ENCODE measurements at places on chromosomes 2 and 18.
A peak's percentile ranks its signal among the peaks of the same experiment; 100 is the strongest.

DNA sequence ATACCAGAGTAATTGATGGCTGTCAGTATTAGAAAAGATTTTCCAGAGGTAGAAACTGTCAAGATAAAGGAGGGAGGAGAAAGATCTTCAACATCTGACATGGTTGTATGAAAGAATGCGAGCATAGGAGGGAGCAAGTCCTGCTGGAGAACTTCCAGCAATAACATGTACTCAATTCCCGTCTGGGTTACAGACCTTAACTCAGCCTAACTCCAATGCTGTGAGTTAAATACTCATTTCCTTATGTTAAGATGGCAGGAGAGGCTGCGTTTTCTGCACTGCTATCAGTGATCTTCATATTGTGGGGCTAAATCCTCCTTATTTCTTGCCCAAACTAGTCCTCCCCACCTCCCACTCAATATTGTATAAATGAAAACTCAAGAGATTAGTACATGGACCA is 6.7 kb upstream of the CERS6 start:
- no peak for DNase-seq

- no peak for DNase-seq
Measured at GRCh38 chr2:127051116-127052056, 55.6 kb downstream of the BIN1 start.

- DNase-seq = no peak
Measured at GRCh38 chr18:66646609-66647008, 42.7 kb upstream of the CDH19 start.

DNA sequence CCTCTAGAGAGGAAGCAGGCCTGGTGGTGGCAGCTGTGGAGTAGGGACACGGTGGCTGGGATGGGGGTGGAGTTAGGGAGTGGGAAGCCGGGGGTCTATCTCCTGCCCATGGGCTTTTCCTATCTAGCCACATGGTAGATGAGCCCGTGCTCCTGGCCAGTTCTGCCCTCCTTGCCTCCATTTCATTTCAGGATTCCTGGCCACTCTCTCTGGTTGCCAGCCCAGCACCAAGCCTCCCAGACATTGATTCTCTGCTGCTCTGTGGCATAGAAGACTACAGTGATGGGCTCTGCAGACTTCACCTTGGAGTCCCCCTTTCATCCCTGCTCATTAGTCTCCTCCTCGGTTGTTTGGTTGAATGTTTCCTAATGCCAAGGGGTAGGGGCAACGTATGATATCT is 19.4 kb downstream of the SIX3 start:
- no peak for DNase-seq

GRCh38 chr2:6927186-6927585 is 10.0 kb downstream of the RNF144A start:
- no peak for DNase-seq

DNA sequence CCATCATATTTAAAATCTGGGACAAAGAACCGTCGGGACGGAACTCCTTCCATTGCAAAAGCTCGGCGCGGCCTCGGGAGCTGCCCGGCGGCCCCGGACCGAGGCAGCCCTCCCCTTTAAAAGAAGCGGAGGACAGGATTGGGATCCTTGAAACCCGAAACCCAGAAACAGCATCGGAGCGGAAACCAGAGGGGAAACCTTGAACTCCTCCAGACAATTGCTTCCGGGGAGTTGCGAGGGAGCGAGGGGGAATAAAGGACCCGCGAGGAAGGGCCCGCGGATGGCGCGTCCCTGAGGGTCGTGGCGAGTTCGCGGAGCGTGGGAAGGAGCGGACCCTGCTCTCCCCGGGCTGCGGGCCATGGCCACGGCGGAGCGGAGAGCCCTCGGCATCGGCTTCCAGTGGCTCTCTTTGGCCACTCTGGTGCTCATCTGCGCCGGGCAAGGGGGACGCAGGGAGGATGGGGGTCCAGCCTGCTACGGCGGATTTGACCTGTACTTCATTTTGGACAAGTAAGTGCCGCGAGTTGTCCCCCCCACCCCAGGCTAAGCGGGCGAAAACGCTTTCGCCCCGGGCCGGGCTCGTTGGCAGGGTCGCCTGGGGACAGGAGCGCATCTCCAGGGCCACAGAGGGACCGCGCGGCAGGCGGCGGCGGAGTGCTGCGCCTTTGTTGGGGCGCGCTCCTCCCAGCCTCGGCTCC is at the start of gene ANTXR1:
Gene ANTXR1 (plus strand): TSS at position 38 of the 698 bp plus-strand sequence. CDS start 321 bp downstream, at position 359.
- peak; percentile 39 for DNase-seq

DNA sequence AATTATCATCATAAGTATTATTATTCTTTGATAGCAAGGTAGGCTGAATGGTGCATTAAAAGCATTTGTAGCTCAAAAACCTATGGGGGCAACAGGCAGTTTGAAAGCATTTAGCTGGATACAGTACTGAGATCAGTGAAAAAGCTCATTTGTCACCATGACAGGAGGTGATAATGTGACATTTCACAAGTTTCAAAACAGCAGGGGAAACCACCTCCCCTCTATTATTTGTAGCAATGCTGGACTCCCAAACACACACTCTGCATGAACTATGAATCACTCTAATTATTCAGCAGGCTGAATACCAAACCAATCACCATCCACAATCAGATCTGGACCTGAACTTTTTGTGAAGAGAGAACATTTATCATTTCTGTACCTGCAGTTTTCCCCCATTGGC is 63.4 kb downstream of the MYO5B start:
- DNase-seq = no peak

GRCh38 chr2:115606350-115606749 is 1163.9 kb downstream of the DPP10 start:
- no peak for DNase-seq

DNA sequence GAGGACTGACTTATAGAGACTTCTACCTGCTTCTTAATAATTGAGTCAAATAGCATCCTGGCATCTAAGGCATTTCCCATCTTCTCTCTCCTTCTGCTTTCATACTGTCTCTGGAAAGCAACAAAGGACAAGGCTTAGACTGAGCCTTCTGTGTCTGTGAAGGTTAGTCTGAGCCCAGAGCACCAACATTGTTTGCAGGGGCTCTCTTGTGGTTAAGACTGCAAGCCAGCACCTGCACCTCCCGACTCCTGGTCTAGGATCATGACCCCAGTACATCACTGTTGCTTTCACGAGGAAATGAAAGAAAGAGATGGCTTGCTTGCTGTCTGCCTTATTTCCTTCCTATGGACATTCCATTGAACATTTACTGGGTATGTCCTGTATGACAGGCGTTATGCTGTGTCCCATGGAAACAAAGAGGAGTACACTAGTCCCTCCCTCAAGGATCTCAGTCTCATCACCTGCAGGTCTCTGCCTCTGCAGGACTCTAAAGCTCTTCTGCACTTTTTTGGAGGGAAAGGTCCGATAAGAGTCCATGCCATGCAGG is 315.8 kb upstream of the EPAS1 start:
- no peak for DNase-seq

- no peak for DNase-seq
Measured at GRCh38 chr2:73906847-73907505, 14.2 kb downstream of the ACTG2 start.

DNA sequence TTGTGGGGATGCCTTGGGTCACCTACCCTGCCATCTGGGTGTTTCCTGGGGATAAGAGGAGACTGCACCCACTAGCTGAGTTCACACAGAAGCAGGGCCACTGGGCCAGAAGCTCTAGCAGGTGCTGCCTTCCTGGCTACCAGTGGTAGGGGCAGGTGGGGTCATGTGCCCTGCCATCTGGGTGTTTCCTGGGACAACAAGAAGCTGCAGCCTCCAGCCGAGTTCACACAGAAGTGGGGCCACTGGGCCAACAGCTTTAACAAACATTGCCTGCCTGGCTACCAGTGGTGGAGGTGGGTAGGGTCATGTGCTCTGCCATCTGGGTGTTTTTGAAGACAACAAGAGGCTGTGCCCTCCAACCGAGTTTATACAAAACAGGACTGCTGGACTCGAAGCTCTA is 282.2 kb upstream of the SYT4 start:
- no peak for DNase-seq

DNA sequence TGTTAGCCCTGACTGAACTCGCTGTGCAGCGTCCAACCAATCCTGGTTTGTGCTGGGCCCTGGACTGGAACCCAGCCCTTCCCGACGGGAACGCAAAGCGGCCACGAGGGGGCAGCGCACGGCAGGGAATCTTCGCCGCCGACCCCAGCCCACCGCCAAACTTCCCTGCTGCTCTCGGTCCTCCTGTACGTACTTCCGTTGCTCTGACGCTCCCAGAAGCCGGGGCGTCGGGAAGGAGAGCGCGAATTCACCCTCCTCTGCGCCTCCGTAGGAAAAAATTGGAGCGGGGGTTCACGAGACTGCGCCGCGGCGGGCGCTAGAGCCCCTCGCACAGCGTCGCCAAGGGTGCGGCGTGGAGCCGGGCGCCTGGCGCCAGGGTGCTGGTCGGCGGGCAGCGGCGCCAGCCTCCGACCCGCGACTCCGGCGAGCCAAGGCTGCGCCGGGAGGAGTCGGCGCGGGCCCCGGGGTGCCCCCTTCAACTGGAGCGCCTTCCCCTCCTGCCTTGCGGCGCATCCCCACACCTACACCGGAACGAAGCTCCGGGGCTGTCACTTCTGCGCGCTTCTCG is 873 bp upstream of the SH3RF3 start:
- peak; percentile 47 for DNase-seq

DNA sequence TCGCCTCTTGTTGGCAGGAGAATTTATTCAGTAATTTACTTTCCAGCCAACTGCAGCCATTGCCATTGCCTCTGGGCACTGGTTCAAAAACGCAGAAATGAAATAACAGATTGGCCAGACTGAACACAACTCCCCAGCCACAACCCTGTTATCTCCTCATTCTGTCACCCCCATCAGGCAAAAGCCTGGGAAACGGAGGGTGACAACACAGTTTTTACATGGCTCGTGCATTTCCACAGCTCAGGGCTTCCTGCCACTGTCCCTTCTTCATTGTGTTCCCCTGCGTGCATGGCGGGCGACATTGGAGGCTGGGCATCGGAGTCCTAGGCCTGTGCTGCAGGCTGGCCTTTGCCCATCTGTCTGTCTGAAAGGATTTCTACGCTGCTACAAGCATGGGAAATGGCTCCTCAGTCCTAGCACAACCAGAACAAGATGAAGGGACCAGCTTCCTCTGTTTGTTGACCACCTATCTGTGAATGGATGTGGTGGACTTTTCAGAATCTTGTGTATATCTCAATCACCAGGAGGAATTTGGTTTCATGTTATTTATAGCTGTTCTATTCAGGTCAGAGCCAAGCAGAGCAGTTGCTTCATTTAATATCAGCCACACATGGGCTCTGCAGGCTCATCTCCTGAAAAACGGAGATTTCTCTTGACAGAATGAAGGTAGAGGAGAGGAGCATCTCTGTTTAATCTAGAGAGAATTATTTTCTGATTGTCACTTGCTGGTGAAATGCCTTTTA is 107.0 kb downstream of the MGAT5 start:
- peak; percentile 67 for DNase-seq

DNA sequence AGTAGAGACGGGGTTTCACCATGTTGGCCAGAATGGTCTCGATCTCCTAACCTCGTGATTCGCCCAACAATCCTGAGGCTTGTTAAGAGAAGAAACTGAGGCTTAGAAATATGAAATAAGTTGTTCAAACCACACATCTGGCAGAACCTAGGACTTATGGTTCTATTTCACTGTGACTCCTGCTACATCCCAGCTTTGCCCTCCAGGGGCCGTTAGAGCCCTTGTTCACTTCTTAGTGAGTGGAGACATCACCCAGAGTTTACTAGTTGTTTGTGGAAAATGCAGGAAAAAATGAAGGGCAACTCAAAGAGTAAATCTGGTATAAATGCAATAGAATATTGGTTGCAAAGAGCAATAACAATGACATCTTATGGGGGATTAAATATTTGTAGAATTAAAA is 43.9 kb downstream of the MARCHF4 start:
- no peak for DNase-seq

DNA sequence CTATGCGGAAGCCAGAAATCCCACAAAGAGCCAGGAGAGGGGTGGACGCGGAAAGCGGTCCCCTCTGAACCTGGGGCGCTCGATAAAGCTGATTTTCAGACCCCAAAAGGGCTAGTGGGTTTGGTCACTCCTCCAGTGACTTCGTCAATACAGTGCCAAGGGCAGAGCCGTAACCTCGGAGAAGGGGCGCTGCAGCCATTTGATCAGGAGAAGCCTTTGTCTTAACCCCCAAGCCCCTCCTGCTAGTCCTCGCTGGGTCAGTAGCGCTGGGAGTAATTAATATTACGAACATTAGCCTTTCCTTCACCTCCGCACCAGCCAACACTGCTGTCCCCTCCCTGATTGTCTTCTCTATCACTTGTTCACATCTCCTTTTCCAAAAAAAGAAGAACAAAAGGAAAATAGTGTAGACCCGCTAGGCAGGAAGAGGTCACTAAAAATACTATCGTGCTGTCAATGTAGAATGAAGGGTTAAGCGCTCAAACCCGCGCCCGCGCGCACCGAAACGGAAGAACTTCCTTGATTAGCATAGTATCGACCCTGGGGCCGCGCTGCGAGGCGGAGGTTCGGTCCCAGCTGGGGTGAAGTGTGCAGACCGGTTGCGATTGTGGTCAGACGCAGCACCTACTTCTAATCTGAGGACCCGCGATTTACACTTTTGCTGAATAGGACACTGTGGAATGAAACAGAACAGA is 63.2 kb upstream of the MAPRE2 start:
- peak; percentile 23 for DNase-seq

- DNase-seq = no peak
Measured at GRCh38 chr18:46480226-46480625, 176.8 kb downstream of the LOXHD1 start.

GRCh38 chr2:36486521-36487044 is 111.4 kb downstream of the FEZ2 start:
- DNase-seq = no peak

- DNase-seq = no peak
Measured at GRCh38 chr2:149562324-149562723, 25.3 kb downstream of the MMADHC start.

GRCh38 chr18:23772327-23773024 is 83.2 kb downstream of the LAMA3 start:
- DNase-seq = no peak

GRCh38 chr18:39500306-39500705 is 1934.7 kb upstream of the CELF4 start:
- no peak for DNase-seq

DNA sequence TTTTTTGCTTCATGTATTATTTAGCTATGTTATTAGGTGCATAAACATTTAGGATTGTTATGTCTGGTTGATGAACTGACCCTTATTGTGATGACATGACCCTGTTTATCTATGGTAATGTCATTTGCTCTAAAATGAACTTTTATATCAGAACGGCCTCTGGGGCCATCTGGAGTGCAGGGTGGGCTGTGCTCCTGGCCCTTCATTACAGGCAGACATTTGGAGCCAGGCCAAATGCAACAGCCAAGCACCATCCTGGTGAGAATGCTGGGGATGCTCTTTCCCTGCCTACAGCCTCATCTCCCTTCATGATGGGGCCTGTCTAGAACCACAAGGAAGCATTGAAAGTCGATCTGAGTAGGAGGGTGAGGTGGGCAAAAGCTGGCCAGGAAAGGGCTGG is 38.0 kb downstream of the HJURP start:
- DNase-seq = no peak
